ENCODE measurements at places on chromosomes 3 and 15.

DNA sequence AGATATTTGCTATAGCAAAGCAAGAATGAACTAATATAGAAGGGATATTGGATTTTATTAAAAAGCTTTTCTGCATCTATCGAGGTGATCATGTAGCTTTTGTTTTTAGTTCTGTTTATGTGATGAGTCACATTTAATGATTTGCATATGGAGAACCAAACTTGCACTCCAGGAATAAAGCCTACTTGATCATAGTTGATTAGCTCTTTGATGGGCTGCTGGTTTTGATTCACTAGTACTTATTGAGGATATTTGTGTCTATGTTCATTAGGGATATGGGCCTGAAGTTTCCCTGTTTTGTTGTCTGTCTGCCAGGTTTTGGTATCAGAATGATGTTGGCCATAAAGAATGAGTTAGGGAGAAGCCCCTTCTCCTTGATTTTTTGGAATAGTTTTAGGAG lies 310.7 kb downstream of the ARPP21 start:
- DNase-seq = no peak

DNA sequence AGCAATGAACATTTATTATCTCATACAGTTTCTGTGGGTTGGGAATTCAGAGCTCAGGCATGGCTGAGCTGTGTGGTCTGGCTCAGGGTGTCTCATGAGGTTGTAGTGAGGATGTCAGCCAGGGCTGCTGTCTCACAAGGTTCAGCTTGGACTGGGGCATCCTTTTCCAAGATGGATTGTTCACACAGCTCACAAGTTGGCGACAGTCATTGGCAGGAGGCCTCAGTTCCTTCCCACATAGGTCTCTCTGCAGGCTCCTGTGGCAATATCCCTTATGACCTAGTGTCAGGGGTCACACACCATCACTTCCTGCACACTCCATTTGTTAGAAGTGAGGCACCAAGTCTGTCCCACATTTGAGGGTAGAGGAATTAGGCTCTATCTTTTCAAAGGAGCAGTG lies 56.0 kb downstream of the RPLP1 start:
- no peak for DNase-seq

DNA sequence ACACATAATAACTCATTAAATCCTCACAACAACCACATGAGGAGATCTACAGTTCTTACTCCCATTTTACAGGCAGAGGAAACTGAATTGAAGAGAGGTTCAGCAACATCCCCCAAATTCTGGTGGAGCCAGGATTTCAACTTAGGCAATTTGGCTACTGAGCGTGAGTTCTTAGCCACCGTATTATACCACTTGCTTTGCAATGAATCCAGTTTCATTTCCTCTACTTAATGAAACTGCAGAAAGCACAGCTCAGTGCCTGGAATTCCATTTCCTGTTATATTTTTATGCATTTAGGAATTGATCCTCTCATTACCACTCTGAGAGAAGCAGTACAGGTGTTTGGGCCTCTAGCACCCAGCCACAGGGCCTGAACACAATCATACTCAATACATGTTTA lies 4.3 kb downstream of the ZNF860 start:
- DNase-seq = no peak

DNA sequence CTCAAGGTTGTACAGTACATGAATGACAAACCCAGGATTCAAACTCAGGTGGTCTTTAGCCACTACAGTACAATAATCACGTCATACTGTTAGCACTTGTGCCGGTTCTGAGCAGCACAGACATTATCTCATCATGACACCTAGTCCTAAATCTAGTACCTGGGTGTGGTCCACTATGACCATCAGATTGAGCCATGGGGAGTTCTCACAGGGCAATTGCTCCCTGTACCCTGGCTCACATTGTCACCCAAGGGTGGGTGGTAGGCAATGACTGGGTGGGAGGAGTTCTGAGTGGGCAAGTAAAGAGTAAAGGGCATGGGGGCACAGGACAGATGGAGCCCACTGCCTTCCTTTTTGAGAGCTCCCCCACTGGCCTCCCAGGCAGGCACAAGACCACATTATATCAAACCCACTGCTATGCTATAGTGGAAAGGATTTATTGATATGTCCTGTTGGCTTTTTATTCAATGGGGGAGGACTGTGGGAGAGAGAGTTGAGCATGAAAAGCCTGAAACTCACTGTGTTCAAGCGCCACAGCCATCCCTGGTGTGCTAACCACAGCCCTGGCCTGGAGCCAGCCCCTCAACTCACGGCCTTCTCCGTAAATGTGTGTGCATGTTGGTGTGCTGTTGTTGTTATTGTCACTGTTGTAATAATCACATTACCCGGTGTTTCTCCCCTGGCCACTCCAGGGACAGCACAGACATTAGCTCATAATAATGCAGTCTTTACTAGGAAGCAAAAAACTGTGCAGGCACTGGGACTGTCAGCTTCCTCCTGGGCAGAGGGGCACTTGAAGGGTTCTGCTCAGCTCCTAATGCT lies 27.3 kb downstream of the ADCY5 start:
- no peak for DNase-seq

GRCh38 chr3:54004335-54004734 lies 112.7 kb upstream of the SELENOK start:
- DNase-seq = no peak

DNA sequence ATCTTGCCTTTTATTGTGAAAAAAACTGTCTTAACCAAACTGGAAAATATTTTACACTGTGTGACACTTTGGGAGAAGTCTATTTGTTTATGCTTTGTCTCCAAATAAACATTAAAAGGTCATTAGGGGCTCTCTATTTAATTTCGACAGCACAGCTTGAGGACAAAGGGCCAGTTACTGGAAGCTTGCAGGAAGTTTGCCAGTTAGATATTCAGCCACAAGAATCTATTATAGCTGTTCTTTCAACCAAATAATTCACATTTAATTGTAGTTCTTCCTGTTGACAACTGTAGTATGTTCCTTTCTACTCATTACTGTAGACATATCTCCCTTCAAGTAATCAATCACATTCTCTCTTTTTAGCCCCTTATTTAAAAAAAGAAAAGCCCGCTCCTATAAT lies 6.1 kb downstream of the CP start:
- no peak for DNase-seq

DNA sequence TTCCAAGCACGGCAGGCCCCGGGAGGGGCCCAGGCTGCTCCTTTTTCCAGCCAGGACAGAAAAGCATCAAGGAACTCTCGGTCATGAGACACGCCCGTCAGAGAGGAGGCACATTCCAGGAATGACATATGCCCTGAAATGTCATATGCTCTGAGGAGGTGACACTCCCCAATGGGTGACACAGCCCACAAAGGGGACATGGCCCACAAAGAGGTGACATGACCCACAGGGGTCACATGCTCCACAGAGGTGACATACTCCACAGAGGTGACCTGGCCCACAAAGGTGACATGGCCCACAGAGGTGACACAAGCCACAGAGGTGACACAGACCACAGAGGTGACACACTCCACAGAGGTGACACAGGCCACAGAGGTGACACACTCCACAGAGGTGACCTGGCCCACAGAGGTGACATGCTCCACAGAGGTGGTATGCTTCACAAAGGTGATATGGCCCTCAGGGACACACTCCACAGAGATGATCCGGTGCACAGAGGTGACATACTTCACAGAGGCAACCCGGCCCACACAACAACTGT lies 79.2 kb downstream of the ABHD5 start:
- peak; percentile 11 for DNase-seq

DNA sequence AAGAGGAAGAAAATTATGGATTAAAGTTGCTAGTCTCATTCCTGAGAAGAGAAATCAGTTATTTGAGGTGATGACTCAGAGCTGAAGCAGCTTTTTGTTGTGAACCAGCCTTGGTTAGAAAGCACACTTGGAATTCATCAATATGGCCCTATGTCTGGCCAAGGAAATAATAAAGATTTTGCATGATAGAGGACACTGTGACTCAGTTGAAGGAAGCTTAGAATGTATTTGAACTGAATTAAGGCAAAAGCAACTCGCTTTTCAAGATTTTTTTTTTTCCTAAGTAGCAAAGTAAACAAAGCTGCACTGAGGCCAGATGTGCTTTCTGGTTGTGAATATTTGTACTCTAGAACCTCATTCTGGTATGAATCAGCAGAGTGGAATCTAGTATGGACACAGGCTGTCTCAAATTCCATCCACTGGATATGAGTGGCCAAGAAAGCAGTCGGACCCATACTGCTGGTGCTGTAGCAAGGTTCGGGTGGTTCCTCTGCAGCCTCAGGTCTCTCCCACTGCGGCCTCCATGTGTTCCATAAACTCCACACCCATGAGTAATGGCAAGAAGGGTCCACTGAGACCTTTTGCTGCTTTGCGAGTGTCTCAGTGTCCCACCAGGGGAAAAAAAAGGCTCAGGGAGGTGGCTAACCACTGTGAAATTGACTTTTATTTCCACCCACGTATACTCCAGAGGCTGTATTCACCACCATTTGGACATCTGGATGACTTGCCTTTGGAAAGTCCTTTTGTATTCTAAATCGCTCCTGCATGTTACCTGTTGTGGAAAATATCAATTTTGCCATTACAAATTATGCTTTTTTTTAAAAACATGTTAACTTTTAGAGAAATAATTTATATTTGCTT lies 53.1 kb downstream of the TGFBR2 start:
- no peak for DNase-seq

DNA sequence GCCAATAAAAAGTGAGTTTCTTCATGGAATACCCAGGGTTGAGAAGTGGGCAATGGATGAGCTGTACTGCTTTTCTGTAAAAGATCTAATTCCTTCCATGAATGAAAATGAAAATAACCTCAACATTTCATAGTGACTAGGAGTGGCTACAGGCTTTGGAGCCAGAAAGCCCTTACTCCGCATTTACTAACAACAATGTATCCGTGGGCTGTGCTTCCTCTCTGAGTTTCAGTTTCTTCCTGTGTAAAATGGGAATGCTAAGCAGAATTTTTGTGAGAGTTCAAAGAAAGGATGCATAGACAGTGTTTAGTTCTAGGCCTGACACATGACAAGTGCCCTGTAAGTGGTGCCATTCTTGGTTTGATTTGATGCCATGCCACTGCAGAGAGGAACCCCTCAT lies 47.5 kb upstream of the TM4SF1 start:
- DNase-seq = no peak

DNA sequence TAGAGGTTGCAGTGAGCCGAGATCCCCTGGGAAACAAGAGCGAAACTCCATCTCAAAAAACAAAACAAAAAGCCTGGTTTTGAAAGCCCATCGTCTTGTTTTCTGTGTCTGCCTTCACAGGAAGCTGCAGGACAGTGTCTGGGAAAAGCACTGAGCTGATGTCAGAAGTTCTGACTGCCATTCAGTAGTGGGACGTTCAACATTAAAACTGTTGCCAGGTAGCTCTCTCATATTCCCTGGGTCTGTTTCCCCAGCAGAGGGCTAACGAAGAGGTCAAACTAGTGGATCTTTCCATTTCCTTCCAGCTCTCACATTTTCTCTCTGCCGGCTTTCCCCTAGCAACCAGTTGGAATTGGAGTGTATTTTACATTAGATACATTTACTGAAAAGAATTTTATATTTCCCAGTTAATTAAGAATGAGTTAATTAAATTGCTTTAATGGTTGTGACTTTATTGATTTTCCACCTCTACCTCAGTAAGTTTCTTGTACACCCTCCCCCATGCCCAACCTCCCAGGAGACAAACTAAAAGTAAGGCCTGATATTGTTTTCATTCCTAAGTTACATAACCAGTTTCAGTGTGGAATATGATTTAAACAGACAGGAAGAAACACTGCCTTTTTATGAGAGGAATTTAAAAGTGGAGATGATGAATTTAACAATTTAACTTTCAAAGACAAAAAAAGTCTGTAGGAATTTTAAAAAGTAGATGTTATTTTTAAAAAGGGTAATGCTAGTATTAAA lies 29.9 kb downstream of the RCN2 start:
- DNase-seq = no peak

GRCh38 chr15:63891768-63892133 lies 58.0 kb upstream of the HERC1 start:
- no peak for DNase-seq

DNA sequence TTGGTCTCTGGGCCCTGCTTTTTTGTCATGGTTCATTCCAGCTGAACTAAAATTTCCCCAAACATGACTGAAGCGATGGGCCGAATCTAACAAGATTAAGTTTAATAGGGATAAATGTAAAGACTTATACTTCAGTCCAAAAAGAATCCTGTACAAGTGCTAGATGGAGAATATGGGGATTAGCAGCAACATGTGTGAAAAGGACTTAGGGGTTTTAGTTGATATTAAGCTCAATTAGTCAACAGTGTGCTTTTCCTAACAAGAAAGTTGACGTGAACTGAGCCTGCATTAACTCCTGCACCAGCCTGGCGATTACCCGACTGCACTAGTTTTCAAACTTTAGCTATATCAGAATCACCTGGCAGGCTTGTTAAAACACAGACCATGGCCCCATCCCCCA lies 61.0 kb upstream of the BBX start:
- DNase-seq = no peak

GRCh38 chr15:79027532-79028410 lies 62.8 kb downstream of the RASGRF1 start:
- DNase-seq = no peak

Measured in stimulated activated CD4-positive, alpha-beta T cell treated with anti-CD3 and anti-CD28 coated beads, Interleukin-2, amount 100 ng/mL, for 24 hours (primary cell).